Left renal pelvis (tissue), 4 donors: ENCODE measurements at places on chromosomes 11 and 22.

- DNase-seq = no peak
Measured at GRCh38 chr11:96051820-96052219, 127.9 kb upstream of the MTMR2 start.

DNA sequence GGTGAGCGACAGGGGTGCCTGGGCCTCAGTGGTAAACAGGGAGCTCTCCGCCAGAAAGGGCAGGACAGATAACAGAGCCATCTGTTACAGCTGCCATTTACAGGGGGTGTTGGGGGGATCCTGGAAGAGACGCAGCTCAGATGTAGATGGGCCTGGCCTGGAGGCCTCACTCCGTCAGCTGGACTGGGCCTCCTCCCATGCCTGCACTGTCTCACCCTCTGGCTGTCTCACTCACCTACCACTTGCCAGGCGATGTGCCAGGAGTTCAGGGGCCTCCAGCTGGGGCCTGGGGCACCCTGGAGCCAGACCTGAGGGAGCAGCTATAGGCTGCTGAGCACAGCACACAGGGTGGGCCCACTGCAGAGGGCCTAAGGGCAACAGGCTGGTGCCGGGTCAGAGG lies 16.3 kb upstream of the SUSD2 start:
- no peak for DNase-seq

- DNase-seq = no peak
Measured at GRCh38 chr11:1771700-1772099, 8.0 kb upstream of the CTSD start.

DNA sequence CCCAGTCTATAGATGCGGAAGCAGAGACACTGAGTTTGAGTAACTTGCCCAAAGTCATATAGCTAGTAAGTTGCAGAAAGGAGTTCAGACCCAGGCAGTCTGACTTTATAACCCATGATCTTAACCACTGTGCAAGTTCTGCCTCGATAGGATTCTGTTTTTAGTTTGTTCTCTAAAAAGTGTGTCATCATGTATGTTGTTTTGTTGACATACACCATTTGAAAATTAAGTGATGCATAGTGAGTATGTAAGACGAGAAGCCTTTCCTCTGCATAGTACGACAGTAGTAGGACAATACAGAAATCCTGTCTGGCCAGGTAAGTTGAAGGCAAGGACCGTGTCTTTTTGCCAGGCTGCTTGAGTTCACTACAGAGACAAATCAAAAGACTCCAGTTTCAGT lies 3.3 kb downstream of the ZC3H12C start:
- DNase-seq = no peak
